ENCODE measurements at places on chromosomes 1 and 21.
A peak's percentile ranks its signal among the peaks of the same experiment; 100 is the strongest.

- no peak for DNase-seq
Measured at GRCh38 chr21:31184459-31184858, 146.2 kb upstream of the KRTAP19-8 start.

GRCh38 chr21:35615325-35615724 is 445.0 kb downstream of the SETD4 start:
- DNase-seq = no peak

DNA sequence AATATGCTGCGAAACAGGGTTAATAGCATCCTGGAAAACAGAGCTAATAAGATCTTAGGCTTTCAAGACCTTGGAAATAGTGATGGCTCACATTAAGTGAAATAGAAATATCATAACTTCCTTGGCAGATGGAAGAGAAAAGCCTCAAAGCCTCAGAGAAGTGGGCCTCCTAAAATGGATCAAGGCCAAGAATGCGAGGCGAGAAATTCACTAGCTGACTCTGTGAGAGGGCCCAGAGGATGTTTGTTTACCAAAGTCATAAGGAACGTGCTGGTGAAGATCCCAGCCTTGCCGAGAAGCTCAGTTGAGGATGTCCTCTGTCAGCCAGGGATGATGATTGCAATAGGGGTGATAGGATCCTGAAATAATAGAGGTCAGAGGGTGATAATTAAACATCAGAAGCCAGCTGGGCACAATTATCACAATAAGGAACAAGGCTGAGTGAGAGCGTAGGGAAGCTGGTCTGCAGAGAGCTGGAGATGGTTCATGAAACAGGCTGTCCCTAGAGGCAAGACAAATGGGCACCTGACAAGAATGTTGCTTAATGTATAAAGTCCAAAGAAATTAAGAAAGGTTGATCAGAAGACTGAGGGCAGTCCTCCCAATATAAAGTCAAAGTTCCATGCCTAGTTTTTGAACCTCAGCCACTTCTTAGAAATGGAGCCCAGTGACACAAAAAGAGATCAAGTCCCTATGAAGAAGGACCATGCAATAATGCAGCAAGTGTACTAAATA is 101.7 kb upstream of the COG2 start:
- DNase-seq = no peak

- DNase-seq = no peak
Measured at GRCh38 chr1:23242414-23242813, 25.1 kb upstream of the HTR1D start.

DNA sequence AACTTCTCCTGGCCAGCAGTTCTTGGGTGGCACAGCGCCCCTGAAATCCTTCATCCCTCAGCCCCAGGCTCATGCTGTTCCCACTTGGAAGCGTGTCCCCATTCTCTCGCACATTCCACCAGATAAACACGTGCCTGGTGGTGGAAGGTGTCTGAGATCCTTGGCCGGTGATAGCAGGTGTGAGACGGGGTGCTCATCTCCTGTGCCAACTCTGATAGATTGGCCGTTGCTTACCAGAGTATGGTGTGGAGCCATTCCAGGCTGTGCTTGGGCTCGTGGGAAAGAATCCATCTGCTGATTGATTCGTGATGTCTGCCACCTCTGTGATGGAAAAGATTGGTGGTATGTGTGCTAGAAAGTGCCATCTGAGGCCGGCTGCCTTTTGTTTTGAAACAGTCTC is 22.2 kb downstream of the ACTL8 start:
- no peak for DNase-seq

- no peak for DNase-seq
Measured at GRCh38 chr1:172276120-172276818, 144.2 kb upstream of the C1orf105 start.

DNA sequence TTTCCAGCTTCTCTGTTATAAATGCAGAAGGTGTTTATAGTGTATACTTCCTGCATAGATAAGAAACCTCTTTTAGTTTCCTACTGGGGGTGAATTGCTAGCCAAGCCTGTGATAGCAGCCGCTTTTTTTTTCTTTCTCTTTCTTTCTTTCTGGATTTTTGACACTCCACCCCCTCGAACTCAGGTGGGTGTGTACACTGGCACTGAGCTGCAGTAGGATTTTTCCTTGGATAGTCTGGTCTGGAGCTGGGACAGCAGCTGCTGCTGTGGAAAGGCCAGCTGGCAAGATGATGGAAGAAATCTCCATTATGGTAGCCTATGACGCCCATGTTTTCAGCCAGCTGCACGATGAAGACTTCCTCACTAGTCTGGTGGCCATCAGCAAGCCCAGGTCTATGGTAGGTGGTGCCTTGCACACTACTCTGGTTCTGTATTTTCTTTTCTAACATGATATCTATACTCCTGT is 122.5 kb upstream of the CACYBP start:
- DNase-seq = no peak

DNA sequence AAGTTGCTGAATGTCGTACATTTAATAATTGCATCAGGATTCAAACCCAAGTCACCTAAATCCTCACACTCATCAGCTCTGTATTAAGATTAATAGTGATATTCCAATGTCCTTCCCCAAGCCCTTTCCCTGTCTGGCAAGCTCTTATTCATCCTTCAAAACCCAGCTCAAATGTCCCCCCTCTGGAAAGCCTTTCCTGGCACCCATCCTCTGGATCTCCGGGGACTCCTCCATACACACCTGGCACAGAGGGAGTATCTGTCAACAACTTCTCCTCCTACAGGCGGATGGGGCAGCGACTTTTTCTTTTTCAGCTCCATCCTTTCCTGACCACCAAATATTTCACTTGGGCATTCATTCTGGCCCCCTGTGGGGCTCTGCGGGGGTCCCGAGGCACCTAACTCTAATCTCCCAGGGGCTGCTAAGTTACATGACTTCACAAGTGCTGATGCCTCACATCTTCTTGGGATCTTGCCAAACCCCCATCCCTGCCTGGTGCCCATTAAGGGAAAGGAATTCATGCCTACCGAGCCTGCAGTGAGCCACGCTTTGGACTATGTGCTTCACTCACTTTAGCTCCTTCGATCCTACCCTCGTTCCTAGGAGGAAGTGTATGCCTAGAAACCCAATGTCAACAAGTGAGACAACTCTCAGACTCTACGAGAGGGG is 15.2 kb downstream of the TINAGL1 start:
- DNase-seq = peak; percentile 92

DNA sequence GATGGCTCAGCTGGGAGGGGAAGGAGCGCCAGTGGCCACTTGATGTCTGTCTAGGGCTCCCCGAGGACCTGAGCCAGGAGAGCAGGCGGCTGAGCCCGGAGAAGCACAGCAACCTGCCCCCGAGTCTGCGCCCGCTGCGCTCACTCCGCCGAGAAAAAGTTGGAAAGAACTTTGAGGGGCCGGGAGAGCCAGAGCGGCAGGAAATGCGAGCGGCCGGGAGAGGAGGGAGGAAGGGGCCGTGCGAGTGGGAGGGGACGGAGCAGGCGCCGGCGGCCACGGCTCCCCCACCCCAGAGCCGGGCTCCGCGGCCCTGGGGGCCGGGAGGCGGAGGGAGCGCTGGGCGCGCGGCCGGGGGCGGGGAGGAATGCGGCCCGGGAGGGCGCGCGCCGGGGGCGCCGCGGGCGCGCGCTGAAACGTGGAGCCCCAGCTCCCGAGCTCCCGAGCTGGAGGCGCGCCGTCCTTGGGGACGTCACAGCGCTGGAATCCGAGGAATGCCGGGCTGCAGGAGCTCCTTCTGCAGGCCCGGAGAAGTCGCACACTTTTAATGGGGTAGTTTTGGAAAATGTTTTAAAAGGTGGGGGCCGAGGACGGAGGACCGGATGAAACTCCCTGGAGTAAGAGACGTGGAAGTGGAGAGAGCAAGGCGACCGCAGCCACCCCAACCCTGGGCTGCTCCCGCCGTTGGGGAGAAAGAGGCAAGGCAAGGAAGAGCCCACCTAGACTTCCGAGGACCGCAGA is at the start of gene PTPN14:
Gene PTPN14 (minus strand): TSS at position 167 of the 738 bp plus-strand sequence. CDS start 86,799 bp downstream, outside the sequence.
- no peak for DNase-seq
